ENCODE measurements at places on chromosomes 5 and 9.

DNA sequence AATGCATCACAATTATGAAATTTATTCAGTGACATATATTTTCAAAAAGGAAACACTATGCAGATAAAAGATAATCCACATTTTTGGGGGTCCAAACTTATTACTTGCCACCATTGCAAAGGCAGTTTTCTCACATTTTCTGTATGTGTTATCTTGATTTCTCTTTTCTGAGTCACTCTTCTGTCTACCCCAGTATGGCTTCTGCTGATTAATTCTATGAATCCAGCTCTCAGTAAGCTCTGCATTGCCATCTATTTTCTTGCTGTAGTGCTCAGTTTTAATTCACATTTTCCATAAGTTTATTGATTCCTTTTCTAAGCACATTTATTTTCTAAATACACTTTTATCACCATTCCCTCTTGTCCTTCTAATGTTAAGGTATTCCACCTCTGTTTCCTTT lies 1.7 kb downstream of the IFNA10 start:
- peak; percentile 34 for DNase-seq

DNA sequence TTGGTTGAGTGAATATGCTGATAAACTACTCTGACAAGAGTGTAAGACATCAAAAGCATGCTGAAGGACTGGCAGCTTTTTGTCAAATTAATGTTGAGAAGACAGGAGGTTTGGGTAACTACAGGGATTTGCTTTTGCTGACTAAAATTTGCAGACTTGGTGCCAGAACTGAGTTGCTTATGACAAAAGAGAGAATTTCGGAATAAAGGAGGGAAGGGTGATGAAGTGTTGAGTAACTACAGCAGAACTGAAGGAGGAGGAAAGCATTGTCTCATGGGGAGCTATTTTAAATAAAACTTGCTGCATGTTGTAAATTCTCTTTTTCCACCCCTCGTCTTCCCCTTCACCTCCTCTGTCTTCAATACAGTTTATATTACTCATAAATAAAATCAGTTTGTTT lies 296.1 kb downstream of the YTHDC2 start:
- no peak for DNase-seq

- no peak for DNase-seq
These were observed 205.4 kb downstream of the LURAP1L start for GRCh38 chr9:12980085-12980851.

- DNase-seq = no peak
These were observed 5.7 kb upstream of the EBF1 start for GRCh38 chr5:159105145-159106053.

- DNase-seq = no peak
These were observed 212.4 kb downstream of the TLE1 start for GRCh38 chr9:81476813-81477490.

DNA sequence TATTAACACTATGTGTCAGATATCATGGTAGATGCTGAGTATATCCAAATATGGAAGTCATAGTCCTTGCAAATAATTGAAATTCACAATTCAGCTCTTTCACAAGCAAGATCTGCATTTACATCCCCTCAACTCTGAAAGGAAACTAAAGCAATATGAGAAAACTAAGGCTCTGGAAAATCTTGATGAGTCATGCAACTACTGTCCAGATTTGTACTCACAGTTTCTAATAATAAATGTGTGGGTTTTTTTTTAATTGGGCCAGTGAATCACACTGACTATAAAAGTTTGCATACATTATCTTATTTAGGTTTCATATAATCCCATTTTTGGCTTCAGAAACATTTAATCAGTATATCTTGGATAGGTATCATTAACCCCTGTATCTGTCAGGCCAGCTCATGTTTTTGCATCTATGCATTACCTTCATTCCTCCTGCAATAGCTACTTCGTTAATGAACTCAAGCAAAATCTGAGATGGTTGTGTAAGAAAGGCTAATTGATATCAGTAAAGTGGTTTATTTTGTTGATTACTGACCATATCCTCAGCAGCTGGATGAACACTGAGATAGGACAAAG lies 58.7 kb upstream of the PRR16 start:
- DNase-seq = no peak

GRCh38 chr5:107304684-107305083 lies 366.1 kb downstream of the EFNA5 start:
- DNase-seq = no peak

GRCh38 chr5:120140501-120140900 lies 323.6 kb upstream of the PRR16 start:
- no peak for DNase-seq

DNA sequence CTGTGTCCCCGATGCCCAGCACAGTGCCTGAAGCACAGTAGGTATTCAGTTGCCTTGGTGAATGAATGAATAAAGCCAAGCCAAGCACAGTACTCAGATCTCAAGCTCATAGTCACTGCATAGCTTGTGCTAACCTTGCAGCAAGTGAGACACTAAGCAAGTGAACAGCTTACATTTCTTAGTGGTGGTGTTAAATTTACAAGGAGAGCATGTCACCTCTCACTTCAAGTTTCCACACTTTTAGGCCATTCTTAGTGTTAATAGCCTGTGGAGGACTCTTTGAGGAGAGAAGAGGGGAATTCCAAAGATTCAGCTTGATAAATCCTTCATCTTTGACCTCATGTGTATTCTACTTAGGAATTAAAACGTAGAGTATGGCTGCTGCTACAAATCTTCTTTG lies 104.7 kb downstream of the C9orf152 start:
- DNase-seq = no peak

- DNase-seq = no peak
These were observed 7.5 kb upstream of the UBE2R2 start for GRCh38 chr9:33809506-33809905.

DNA sequence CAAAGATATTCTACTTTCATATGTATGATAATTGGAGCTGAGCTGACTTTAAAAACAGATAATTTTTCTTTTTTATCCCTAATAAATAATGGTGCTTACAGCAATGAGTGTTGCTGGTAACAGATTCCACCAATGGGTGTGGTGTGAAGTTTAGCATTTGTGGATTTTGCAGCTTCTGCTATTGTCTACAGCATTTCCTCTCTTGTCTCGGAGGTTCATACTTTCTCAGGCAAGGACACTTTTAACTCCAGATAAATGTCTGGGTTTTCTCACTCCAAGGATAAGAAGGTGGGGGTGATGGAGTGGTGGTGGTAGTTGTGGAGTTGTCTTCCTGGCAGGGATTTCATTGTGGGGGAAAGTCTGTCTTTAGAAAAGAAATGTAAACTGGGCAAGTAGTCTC lies 120.0 kb upstream of the CDKN2B start:
- no peak for DNase-seq

DNA sequence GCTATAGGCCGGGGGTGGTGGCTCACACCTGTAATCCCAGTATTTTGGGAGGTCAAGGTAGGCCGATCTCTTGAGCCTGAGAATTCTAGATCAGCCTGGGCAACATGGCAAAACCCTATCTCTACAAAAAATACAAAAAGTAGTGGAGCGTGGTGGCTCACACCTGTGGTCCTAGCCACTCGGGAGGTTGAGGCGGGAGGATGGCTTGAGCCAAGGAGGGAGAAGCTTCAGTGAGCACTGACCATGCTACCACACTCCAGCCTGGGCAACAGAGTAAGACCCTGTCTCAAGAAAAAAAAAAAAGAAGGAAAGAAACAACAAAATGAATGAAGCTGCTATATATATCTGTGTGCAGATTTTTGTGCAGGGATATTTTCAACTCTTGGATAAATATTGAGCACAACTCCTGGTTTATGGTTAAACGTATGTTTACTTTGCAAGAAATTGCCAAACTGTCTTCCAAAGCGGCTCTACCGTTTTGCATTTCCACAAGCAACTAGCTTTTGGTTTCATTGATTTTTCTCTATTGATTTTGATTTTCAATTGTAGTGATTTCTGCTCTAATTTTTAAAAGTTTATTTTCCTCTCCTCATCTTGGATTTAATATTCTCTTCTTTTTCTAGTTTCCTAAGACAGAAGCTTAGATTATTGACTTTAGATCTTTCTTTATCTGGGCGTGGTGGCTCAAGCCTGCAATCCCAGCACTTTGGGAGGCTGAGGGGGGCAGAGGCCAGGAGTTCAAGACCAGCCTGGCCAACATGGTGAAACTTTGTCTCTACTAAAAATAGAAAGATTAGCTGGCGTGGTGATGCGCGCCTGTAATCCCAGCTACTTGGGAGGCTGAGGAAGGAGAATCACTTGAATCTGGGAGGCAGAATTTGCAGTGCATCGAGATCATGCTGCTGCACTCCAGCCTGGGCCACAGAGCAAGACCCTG lies 49.2 kb downstream of the SPIN1 start:
- no peak for DNase-seq

- peak; percentile 60 for DNase-seq
These were observed 138.4 kb downstream of the LHFPL2 start for GRCh38 chr5:78509884-78510769.

- DNase-seq = no peak
These were observed 66.1 kb downstream of the RAI14 start for GRCh38 chr5:34722183-34722582.

DNA sequence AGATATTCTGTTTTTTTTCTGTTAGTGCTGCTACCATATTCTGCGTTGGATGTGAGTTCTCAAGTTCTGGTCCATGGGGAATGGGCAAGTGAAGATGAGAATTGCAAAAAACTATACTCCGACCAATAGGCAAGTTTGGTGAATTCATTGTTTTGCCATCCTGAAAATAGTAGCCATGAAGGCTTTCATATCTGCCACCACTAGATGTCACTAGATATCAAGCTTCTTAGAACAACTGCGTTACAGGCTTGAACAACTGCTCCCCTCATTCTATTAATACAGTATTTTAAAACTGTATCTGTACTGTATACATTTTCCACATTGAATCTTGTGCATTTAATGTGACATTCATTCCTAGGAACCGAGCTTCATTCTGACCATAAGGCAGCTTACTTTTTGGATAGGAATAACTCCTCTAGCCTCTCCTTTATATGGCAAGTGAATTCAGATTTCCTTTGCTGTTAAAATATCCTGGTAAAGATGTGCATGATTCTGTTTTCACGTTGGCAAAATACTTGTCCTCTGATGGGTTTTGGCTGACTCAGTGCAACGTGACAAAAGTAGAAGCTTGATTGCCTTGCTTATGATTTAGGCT lies 163.6 kb downstream of the SREK1 start:
- peak; percentile 68 for DNase-seq

GRCh38 chr5:127849891-127850290 lies 146.7 kb downstream of the CCDC192 start:
- DNase-seq = no peak

DNA sequence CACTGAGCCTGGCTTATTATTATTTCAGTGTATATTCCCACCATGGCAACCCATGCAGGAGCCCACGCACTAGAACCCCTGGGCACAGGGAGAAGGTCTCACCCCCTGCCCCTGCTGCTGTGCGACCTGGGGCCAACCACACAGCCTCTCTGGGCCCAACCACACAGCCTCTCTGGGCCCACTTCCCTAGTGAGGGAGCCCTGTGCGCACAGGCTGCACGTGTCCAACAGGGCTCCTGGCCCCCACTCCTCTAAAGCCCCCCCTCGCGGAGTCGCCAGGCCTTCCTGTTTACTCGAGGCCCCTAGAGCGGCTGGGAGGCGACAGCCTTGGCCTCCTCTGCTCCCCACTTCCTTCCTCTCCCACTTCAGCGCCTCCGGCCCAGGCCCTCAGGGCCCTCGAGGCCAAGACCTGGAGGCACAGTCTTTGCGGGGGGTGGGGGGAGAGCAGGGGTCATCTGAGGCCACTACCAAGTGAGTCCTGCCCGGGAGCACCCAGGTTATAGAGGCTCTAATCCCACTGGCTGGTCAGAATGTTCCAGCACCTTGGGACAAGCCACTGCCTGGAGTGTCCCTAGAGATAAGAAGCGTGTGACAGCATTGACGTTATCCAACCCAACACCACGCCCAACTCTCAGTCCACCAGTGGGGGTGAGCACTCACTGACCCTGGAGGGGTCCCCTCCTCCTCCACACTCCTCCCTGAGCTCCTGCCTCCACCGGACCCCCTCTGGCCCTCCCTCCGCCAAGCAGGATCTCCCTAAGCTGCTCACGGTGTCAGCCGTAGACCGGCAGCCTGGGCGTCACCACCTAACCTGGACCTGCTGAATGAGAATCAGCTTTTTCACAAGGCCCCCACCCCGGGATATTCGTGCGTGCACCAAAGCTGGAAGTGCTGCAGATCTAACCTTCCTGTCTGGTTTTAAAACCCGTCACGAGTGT lies 7.9 kb upstream of the ENG start:
- DNase-seq = peak; percentile 24

- no peak for DNase-seq
These were observed 762 bp downstream of the SNCAIP start for GRCh38 chr5:122312591-122313406.

DNA sequence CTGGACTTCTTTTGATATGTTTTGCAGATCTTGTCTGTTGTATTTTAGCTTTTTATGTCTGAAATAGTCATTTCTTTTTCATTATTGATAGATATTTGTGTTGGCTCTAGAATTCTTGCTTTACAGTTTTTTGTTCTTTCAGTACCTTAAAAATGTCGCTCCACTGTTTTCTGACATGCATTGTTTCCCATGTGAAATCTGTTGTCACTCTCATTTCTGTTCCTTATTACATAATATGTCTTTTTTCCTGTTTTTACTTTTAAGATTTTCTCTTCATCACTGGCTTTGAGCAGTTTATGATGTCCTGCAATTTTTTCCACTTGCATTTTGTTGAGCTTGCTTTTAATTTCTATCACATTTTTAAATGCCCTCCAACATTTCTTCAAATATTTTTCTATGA lies 270.4 kb upstream of the TARS1 start:
- DNase-seq = no peak

GRCh38 chr5:123665822-123666371 lies 153.9 kb downstream of the CSNK1G3 start:
- DNase-seq = no peak

- no peak for DNase-seq
These were observed 312.9 kb downstream of the DEPDC1B start for GRCh38 chr5:60387051-60387440.

DNA sequence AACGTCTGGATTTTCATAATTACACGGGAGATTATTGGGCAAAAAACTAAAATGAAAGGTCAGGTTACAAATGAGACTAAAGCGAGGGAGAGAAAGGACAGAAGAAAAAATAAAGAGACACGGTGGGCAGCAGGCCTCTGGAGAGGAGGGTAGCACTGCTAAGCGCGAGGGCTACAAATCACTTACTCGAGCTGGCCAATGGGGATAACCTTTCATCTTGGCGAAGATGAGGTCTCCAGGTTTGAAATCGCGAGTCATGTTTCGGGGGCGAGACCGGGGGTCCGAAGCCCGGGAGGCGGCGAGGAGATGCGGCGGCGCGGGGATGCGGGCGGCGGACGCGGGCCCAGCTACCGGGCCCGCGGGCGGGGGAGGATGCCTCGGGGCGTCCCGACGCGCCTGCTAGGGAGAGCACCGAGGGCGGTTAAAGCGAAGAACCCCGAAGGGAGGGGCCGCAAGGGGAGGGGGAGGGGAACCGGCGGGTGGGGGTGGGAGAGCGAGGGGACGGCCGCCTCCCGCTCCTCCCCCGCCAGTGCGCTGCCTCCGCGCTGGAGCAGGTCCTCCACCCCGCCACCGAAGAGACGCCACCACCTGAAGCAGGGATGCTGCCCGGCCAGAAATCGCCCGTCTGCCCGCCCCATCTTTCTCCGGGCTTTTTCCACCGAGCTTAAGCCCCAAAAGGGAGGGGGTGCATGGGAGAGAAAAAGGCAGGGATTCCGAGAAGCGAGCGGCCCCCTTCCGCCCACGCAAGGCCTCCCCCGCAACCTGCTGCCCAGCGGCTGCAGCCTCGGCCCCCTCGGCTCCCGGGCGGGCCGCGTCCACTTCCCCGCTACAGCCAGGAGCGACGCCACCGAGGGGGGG lies 610 bp downstream of the PSIP1 start:
- DNase-seq = peak; percentile 75

Measured in activated CD4-positive, alpha-beta T cell treated with anti-CD3 and anti-CD28 coated beads, Interleukin-10, Interleukin-2, amounts not matched to agents 100 ng/mL and 50 ng/mL, durations not matched to agents 16 hours and 8 hours (primary cell).